Stimulated activated CD4-positive, alpha-beta T cell treated with anti-CD3 and anti-CD28 coated beads, Interleukin-15, amount 100 ng/mL, for 24 hours (primary cell): ENCODE measurements at places on chromosomes 11 and 22.

- DNase-seq: no peak
Measured at GRCh38 chr11:126492331-126493082, 137.0 kb downstream of the ST3GAL4 start.

DNA sequence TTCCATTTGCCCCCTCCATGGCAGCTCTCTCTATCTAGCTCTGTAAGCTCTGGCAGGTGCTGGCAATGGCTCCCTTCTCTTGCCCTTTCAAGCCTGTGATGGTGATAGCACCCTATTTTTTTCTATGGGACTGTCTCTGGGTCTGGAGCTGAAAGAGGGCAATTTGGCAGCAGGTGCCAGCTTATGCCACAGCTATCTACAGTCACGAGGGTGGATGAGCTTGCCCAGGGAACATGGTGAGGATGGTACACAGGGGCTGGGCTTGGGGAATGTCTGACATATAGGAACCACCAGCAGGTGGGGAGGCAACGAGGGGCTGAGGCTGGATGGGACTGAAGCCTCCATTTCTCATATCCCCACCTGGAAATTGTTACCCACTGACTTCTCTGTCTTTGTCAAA lies 175.4 kb upstream of the SYT13 start:
- DNase-seq: no peak

DNA sequence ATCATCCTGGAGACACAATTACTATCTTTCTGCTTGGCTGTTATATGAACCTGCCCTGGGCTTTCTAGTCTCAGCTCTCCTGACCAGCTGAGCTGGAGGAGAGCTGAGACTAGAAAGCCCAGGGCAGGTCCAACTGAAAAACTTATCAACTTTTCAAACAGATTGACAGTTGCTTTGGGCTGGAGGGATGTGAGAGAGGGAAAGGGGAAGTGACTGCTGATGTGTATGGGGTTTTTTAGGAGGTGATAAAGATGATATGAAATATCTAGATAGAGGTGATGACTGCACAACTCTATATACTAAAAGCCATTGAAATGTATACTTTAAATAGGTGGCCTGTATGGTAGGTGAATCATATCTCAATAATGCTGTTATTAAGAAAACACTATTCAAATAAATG lies 60.2 kb upstream of the CHRM4 start:
- no peak for DNase-seq

DNA sequence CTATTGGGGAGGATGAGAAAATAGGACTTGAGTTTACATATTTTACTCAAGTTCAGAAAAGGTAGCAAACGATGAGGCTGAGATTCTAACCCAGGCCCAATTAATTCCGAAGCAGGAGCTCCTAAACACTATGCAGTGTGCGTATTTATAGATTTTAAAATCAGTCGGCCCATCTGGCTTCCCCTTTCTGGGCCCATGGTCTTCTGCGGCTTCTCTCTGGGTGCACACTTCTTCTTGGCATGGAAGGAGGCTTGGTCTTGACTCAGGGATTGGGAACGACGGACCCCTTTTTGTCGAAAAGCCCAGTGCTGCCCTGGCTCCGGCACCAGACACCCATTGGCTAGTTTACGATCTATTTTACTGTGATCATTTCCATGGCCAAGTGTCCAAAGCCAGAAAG lies 1433.8 kb downstream of the BRD1 start:
- DNase-seq: no peak

- no peak for DNase-seq
Measured at GRCh38 chr11:103803062-103803461, 233.4 kb upstream of the DDI1 start.

- DNase-seq: no peak
Measured at GRCh38 chr22:30309951-30310741, 16.6 kb downstream of the TBC1D10A start.

- no peak for DNase-seq
Measured at GRCh38 chr11:40168414-40168813, 1291.0 kb downstream of the LRRC4C start.
